Testis (tissue), 5 donors: ENCODE measurements at places on chromosomes 7 and 10. TPM values are rescaled to one million over a fixed set of nuclear protein-coding genes. Genes with fewer than 3 reads are reported as not detected.

DNA sequence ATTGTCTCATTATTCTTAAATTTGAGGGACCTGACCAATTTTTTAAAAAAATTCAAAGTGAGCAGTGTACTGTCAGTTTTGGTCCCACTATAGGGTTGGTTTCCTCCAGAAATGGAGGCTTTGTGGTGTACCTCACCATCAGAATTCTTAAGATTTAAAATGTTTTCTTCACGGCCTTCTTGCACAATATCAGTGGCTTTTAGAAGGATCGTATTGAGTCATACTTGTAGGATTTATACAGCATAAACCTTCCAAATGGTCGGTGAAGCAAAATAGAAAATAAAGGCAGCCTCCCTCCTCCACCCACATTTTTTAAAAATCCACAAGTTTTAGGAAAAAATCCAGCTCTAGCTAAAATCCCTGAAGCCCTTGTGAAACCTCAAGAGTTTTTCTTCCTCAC is 126.4 kb downstream of the RNLS start:
- H3K27ac ChIP-seq: no peak overlapping the region
- H3K4me1 ChIP-seq: no peaks in the 10 kb centered on the region
- no peak overlapping the region for H3K4me3 ChIP-seq
- no peak for DNase-seq
- no peaks in the 10 kb centered on the region for H3K27me3 ChIP-seq

LIPK gene
- total RNA-seq: not detected

DNA sequence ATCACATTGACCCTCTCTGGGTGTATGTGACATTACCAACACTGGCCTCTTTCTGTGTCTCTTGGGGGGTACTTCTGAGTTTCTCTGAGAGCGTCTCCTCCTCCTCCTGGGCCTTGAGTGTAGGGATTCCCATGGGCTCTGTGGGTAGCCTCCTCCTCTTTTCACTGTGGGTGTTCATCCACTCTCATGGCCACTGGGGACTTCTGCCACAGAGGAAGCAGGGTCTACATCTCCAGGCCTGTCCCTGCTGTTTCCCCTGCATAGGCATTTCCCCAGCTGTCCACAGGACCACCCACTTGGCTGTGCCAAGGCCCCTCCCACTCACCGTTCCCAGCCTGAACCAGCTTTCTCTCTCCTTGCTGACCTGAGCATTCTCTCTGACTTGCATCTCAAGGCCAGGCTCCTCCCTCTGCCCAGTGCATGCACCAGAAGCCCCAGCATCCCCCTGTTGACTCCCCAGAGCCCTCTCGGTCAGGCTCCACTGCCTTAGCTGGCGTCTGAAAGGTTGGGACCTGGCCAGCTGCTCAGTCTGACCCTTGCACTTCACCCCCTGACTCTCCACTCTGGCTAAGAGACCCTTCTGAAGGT is 487.6 kb downstream of the GLRX3 start:
- H3K27me3 ChIP-seq: no peaks in the 10 kb centered on the region
- H3K27ac ChIP-seq: no peak overlapping the region
- no peaks in the 10 kb centered on the region for H3K4me1 ChIP-seq
- DNase-seq: no peak
- H3K4me3 ChIP-seq: no peak overlapping the region
- H3K36me3 ChIP-seq: no peaks in the 10 kb centered on the region

GRCh38 chr7:118186501-118186900 is 2.5 kb downstream of the LSM8 start:
- peaks cover 9% of the 10 kb centered on the region for H3K4me1 ChIP-seq
- H3K36me3 ChIP-seq: no peaks in the 10 kb centered on the region
- DNase-seq: no peak
- H3K4me3 ChIP-seq: no peak overlapping the region
- H3K27ac ChIP-seq: no peak overlapping the region

GRCh38 chr7:127541548-127541947 is 43.8 kb downstream of the GCC1 start:
- no peak overlapping the region for H3K4me3 ChIP-seq
- H3K4me1 ChIP-seq: no peaks in the 10 kb centered on the region
- H3K27me3 ChIP-seq: no peaks in the 10 kb centered on the region
- H3K36me3 ChIP-seq: no peaks in the 10 kb centered on the region
- no peak overlapping the region for H3K27ac ChIP-seq
- no peak for DNase-seq

GRCh38 chr10:44934416-44935200 is 23.5 kb downstream of the TMEM72 start:
- no peak overlapping the region for H3K4me3 ChIP-seq
- H3K27me3 ChIP-seq: no peaks in the 10 kb centered on the region
- no peak overlapping the region for H3K27ac ChIP-seq
- H3K4me1 ChIP-seq: peaks cover 10% of the 10 kb centered on the region

DNA sequence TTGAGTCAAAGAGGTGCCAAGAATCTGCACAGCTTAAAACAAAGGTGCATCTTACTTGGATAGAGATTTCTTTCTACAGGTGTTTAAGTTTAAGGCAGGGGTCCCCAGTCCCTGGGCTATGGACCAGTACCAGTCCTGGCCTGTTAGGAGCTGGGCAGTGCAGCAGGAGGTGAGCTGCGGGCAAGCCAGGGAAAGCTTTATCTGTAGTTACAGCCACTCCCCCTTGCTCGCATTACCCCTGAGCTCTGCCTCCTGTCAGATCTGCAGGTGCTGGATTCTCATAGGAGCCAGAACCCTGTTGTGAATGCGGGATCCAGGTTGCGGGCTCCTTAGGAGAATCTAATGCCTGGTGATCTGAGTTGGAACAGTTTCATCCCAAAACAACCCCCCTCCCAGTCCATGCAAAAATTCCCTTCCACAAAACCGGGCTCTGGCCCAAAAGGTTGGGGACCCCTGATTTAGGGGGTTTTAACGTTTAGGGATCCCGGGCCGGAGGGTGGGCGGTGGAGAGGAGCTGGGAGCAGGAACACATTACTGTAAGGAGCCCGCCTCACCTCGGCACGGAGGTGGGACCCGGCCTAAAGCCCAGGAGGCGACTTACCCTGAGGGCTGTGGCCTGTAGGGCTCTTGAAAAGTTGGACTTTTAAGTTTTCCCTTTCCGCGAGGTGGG is 60.2 kb downstream of the ZNF467 start:
- H3K27me3 ChIP-seq: no peaks in the 10 kb centered on the region
- H3K4me3 ChIP-seq: peak overlapping the region; percentile 81
- no peaks in the 10 kb centered on the region for H3K36me3 ChIP-seq

DNAJB12 gene
- total RNA-seq: 50.3 TPM

- no peak for DNase-seq
- no peaks in the 10 kb centered on the region for H3K27me3 ChIP-seq
Measured at GRCh38 chr10:112182784-112183328, 709 bp downstream of the GPAM start.

DNA sequence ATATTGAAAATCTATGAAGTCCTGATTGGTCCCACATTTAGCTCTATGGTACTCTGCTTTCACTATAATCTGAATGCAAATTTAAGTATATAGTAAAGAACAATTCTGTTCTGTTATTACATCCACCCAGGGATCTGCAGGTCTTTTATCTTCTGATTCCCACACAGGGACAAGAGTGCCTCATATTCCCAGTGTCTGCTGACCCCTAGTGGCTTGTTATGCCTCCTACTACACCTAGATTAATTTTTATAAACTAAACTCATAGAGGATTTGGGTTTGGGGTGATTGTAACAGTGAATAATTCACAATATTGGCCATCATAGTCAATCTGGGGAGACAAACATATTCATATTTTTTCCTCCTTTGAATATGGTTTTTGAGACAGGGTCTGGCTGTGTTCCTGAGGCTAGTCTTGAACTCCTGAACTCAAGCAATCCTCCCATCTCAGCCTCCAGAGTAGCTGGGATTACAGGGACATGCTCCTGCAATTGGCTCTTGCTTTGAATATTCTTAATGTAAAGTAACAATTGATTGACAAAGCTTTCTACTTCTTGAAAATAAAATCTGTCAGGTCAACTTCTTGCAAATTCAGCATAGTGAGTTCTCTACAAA is 282.1 kb downstream of the KCND2 start:
- H3K27me3 ChIP-seq: no peaks in the 10 kb centered on the region
- no peak overlapping the region for H3K4me3 ChIP-seq
- no peak overlapping the region for H3K27ac ChIP-seq
- no peaks in the 10 kb centered on the region for H3K4me1 ChIP-seq
- H3K36me3 ChIP-seq: no peaks in the 10 kb centered on the region

- H3K4me1 ChIP-seq: no peaks in the 10 kb centered on the region
- no peak overlapping the region for H3K4me3 ChIP-seq
- no peak for DNase-seq
- H3K27ac ChIP-seq: no peak overlapping the region
Measured at GRCh38 chr7:80362010-80362618, 149.8 kb downstream of the GNAT3 start.

BHLHA15 gene
- 2.4 TPM for total RNA-seq

- no peak overlapping the region for H3K4me3 ChIP-seq
- DNase-seq: no peak
- H3K4me1 ChIP-seq: no peaks in the 10 kb centered on the region
- no peaks in the 10 kb centered on the region for H3K27me3 ChIP-seq
Measured at GRCh38 chr7:64874562-64875250, 28.4 kb upstream of the ZNF273 start.

DNA sequence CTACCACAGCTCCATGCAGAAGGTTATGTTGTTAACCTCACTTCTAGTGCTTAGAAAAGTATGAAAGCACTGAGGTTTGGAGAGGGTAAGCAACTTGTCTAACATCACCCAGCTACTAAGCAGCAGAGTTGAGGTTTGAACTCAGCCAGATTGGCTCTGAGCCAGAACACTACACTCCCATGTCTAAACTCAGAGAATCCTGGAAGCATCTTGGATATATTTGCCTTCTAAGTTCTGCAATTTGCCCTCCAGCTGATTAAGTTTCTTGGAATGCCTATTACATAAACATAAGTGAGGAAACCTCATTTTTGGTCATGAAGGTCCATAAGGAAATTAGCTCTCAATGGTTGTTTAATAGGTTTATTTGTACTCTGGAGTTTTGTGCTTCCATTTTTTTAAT is 78.1 kb upstream of the PHYHIPL start:
- H3K36me3 ChIP-seq: no peaks in the 10 kb centered on the region
- no peaks in the 10 kb centered on the region for H3K4me1 ChIP-seq
- H3K4me3 ChIP-seq: no peak overlapping the region
- H3K27ac ChIP-seq: no peak overlapping the region
- no peaks in the 10 kb centered on the region for H3K27me3 ChIP-seq

- H3K27me3 ChIP-seq: no peaks in the 10 kb centered on the region
- H3K4me1 ChIP-seq: peaks cover 3% of the 10 kb centered on the region
- H3K27ac ChIP-seq: no peak overlapping the region
- no peak overlapping the region for H3K4me3 ChIP-seq
Measured at GRCh38 chr10:89091496-89091895, 100.9 kb downstream of the FAS start.

GRCh38 chr7:47949703-47950102 is 1.4 kb upstream of the PKD1L1 start:
- no peaks in the 10 kb centered on the region for H3K36me3 ChIP-seq
- no peaks in the 10 kb centered on the region for H3K27me3 ChIP-seq
- no peak overlapping the region for H3K27ac ChIP-seq
- peaks cover 20% of the 10 kb centered on the region for H3K4me1 ChIP-seq

- no peaks in the 10 kb centered on the region for H3K36me3 ChIP-seq
- peak overlapping the region; percentile 95 for H3K27ac ChIP-seq
- peak overlapping the region; percentile 79 for H3K4me3 ChIP-seq
- no peak for DNase-seq
Measured at GRCh38 chr10:110209926-110210673, 2.7 kb downstream of the MXI1 start.

- no peak for DNase-seq
- no peaks in the 10 kb centered on the region for H3K27me3 ChIP-seq
- no peak overlapping the region for H3K27ac ChIP-seq
- peaks cover 27% of the 10 kb centered on the region for H3K4me1 ChIP-seq
Measured at GRCh38 chr7:131524115-131524514, 32.3 kb downstream of the PODXL start.

GRCh38 chr10:125238682-125239081 is 78.3 kb upstream of the CTBP2 start:
- no peak for DNase-seq
- H3K27ac ChIP-seq: no peak overlapping the region
- H3K4me3 ChIP-seq: no peak overlapping the region
- H3K4me1 ChIP-seq: no peaks in the 10 kb centered on the region
- no peaks in the 10 kb centered on the region for H3K36me3 ChIP-seq

GRCh38 chr10:44552726-44553125 is 167.8 kb upstream of the CXCL12 start:
- no peaks in the 10 kb centered on the region for H3K4me1 ChIP-seq
- DNase-seq: no peak
- H3K4me3 ChIP-seq: no peak overlapping the region

TMEM72 gene
- total RNA-seq: 1.5 TPM

EVX1 gene
- total RNA-seq: 0.25 TPM

DNA sequence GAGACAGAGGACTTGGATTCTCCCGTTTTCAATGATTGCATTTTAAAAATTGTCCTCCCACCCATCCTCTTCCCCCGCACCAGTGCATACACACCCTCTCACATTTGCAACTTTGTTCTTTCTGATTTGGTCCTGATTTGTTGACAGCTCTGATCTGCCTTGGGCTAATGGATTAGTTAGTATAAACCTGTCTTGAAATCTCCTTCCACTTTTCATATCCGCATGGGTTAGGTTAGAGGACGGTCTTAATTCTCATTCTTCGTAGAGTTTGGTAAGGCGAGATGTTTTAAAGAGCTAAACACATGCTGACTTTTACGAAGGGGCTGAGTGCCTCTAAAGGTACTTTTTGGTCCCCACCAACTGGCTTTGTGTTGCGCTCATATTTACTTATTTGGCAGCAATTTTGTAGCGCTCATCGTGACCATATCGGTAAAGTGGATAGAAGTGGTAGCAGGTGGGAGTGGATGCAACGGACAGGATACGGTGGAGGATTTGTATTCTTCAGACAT is 1.1 kb downstream of the AHR start:
- peak overlapping the region; percentile 90 for H3K27ac ChIP-seq
- no peaks in the 10 kb centered on the region for H3K27me3 ChIP-seq

DNA sequence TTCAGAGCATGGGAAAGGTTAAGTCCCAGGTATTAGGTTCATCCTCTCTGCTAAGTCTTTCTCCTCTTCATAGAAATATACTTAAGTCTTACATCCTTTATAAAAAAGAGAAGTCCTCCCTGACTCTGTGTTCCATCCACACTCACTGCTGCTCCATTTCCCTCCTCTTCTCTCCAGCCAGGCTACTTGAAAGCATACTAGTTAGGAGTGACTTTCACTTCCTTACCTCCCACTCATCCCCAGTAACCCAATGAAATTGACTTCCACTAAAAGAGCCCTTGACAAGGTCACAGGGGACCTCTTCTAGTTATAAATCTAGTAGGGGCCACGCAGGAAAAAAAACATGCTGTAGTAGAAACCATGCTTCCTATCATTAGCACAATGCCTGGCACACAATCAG is 133.1 kb upstream of the AGK start:
- no peak overlapping the region for H3K27ac ChIP-seq
- H3K27me3 ChIP-seq: no peaks in the 10 kb centered on the region
- no peak for DNase-seq
- H3K4me3 ChIP-seq: no peak overlapping the region

- H3K36me3 ChIP-seq: no peaks in the 10 kb centered on the region
- no peaks in the 10 kb centered on the region for H3K27me3 ChIP-seq
- no peaks in the 10 kb centered on the region for H3K4me1 ChIP-seq
- no peak for DNase-seq
Measured at GRCh38 chr7:135235841-135236240, 2.2 kb downstream of the STRA8 start.
